ENCODE measurements at places on chromosomes 4 and X.

GRCh38 chr4:80124246-80125211 is 51.5 kb upstream of the ANTXR2 start:
- no peak for DNase-seq

- no peak for DNase-seq
Measured at GRCh38 chr4:151429957-151430570, 21.1 kb downstream of the FHIP1A start.

DNA sequence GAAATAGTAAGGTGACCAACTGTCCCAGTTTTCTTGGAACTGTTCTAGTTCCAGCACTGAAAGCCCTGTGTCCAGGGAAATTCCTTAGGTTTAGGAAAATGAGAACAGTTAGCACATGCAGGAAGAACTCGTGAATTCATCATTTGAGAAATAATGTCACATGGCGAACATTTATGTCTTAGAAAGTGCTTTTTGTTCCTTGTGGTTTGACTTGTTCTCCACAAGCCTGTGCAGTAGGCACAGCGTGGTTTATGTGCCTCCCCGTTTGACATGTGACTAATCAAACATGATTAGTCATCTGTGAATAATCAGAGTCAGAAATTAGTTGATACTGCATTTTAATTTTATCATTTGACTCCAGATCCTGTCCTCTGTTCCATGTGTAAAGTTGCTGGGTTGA is 556.0 kb upstream of the CPEB2 start:
- no peak for DNase-seq

GRCh38 chr4:67634741-67635140 is 66.2 kb downstream of the UBA6 start:
- DNase-seq = no peak

- no peak for DNase-seq
Measured at GRCh38 chr4:30867427-30867826, 147.3 kb downstream of the PCDH7 start.

DNA sequence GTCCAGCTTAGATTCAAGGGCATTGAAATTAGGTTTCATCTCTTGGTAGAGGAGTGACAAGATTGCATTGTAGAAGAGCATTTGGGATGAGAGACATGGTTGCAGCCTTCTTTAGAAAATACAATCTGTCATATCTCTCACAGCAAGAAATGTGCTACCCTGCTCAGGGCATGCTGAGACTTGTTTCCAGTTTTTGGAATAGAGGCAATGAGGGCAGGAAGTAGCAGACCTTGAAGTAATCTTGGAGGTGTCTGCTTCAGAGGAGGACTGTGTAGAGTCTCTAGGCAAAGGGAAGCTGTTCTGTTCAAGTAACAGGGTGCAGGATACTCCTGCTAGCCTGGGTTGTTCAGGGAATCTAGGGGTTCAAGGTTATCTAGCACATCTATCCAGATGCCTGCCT is 116.1 kb upstream of the ZNF827 start:
- no peak for DNase-seq

GRCh38 chrX:21926527-21927278 is 13.8 kb upstream of the SMS start:
- DNase-seq = no peak

DNA sequence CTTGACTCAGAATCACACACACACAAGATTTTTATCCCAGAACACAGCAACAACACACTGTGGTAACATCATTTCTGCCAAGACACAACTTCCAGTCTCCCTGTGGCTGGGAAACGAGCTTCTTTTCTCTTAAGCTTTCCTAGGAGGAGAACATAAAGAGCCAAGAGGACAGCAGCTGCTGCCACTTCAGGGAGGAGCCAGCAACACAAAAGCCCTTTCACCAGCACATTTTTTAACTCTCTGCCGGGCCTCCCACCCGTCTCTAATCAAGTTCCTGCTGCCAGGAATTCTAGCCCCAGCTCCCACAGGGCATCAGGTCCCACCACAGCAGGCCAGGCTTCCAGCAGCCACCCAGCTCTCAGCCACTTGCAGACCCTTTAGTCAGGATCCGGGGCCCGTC is 22.4 kb downstream of the FAT1 start:
- no peak for DNase-seq

DNA sequence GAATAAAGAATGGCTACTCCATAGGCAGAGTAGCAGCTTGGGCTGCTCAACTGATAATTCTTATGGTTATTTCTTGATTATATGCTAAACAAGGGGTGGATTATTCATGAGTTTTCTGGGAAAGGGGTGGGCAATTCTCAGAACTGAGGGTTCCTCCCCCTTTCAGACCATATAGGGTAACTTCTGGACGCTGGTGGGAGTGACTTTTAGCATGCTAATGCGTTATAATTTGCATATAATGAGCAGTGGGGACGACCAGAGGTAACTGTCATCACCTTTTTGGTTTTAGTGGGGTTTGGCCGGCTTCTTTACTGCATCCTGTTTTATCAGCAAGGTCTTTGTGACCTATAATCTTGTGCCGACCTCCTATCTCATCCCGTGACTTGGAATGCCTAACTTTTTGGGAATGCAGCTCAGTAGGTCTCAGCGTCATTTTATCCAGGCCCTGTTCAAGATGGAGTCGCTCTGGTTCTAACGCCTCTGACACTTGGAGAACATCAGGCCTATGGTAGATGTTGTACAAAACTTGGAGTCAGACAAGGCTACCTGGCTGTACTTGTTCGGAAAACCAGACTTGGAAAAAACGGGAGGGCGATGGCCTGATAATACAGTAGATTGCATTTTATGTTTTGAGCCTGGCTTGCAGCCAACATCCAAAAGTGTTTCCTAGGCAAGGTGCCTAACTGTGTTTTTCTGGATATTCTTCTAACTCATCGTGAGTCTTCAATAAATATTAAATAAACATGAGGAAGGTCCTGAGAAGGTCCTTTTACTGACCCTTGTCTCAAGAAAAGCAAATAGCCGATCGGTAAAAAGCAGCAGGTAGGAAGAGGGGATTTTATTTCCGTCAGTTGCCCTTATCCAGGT is 1.8 kb upstream of the TMEM164 start:
- DNase-seq = no peak

- no peak for DNase-seq
Measured at GRCh38 chr4:148735432-148736155, 293.4 kb upstream of the NR3C2 start.

GRCh38 chr4:177010418-177010817 is 217.7 kb upstream of the VEGFC start:
- DNase-seq = no peak

DNA sequence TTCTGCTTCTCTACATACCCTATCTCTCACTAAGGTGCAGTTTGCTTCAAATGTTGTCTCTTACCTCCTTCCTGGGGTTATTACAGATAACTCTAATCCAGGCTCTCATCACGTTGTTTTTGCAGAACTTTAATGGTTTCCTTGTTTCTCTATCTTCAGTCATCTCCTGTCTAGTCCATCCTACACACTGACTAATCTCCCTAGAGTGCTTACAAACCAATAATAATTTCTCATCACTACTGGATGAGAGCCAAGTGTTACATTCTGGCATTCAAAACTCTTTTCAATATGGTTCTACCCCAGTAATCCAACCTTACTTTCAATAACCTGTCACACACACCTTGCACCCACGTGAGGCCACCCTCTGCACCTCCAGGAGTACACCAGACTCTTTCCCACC is 86.1 kb downstream of the SYNPO2 start:
- no peak for DNase-seq

- peak; percentile 3 for DNase-seq
Measured at GRCh38 chrX:47936224-47936939, 67.4 kb downstream of the ZNF182 start.

- no peak for DNase-seq
Measured at GRCh38 chr4:6113641-6114040, 86.7 kb downstream of the JAKMIP1 start.

- no peak for DNase-seq
Measured at GRCh38 chr4:105002278-105002677, 144.4 kb upstream of the TET2 start.

DNA sequence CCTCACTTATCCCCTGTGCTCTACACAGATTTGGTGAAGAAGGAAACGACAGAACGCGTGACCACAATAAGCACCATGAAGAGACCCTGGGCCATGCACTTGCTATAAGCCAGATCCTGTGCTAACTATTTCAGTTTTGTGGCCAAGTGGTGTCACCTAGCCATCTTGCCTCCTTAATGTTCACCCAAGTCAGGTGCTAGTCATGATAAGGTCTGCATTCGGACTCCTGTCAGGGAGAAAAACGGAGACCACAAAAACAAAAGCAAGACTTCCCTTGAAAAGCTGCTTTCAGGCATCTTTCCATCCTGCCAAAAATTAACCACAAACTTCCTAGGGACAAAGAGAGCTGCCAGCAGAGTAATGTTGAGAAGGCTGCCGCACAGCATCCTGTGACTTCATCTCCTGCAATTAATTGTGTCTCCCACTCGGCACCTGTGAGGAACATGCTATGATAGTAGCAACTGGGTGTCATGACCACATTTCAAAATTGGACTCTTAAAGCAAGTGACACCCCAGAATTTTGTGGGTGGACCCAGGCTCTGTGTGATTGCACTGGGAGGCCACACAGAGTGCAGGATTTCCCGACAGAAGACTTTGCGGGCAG is 8.8 kb upstream of the IDS start:
- no peak for DNase-seq

GRCh38 chrX:100980608-100981497 is 11.3 kb downstream of the ARL13A start:
- DNase-seq = no peak

DNA sequence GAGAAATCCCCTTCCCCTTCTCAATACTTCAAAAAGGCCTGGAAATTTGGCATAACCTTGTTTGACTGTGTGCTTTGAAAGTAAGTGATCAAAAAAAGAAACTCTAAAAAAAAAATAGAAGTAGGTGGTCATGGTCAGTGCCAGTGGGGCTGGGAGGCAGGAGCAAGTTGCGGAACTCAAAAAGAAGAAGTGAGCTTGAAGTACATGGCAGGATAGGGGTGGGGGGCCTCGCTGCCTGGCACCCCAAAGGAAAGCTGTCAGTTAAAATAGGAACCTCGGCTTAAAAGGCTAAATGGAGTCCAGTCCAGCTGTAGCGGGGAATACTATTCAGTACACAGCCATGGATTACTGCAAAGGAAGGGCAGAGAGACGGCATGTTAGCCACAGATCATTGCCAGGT is 12.2 kb upstream of the NKRF start:
- no peak for DNase-seq

DNA sequence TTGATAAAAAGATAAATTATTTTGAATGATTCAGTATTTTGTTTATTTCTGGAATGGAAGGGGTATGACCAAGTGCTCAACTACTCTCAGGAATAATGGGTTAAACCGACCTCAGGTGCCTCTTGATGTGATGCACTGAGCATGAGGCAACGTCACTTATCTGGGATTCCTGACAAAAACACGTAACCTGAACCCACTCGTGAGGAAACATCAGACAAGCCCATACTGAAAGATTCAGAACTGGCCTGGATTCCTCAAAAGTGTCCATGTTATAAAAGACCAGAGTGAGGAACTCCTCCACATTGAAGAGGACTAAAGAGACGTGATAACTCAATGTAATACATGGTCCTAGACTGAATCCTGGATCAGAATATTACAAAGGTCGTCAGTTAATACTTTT is 144.0 kb downstream of the FNIP2 start:
- DNase-seq = no peak

DNA sequence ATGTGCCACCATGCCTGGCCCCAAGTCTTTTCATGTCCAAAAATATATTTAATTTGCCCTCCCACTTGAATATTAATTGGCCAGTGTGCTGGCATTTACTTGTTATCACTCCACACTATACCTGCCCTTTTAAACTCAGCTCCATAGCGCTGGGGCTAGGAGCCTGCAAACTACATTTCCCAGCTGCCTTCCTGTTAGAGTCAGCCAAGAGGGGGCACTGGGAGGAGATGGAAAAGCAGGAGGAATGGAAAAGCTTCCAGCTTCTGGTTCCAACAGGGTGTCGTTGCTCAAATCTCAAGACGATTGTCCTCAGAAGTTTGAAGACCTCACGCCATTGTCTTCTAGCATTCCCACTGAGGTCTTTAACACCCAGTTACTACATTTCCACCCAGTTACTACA is 315.5 kb downstream of the BCOR start:
- no peak for DNase-seq

GRCh38 chrX:115018944-115019343 is 1.5 kb upstream of the IL13RA2 start:
- DNase-seq = no peak

DNA sequence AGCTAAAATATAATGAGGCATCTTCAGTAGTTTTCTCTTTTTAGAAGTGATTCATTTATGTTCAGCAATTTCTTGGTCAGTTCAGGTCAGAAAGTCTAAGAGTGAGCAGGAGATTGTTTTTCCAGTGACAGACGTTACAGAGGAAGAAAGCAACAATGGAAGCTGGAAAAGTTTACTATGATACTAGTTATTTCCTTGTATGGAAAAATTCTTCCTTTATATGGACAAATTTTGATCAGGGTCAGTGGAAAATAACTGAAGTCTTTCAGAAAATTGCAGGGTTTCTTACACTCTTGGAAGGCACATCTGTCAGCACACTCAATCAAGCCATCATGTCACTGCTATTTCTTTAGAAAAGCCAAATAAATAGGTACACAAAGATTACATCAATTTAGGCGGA is 1120.7 kb downstream of the FAT4 start:
- DNase-seq = no peak

DNA sequence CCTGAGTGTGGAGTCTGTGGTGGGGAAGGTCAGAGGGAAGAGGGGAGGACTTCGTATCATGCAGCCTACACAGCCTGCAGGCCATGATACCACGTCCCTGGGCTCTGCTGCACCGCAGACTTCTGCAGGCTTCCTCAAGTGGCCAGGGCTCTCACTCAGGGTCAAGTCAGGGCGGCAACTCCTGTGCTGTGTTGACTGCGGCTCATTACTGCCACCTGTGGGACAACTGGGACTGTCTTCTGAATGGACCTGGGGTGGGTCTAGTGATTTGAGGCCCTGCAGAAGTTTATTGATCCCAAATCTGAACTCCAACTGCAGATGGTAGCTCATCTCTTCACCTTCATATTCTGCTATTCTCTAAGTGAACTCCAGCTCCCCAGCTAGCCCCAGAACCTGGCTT is 167.1 kb downstream of the NSUN7 start:
- peak; percentile 34 for DNase-seq

DNA sequence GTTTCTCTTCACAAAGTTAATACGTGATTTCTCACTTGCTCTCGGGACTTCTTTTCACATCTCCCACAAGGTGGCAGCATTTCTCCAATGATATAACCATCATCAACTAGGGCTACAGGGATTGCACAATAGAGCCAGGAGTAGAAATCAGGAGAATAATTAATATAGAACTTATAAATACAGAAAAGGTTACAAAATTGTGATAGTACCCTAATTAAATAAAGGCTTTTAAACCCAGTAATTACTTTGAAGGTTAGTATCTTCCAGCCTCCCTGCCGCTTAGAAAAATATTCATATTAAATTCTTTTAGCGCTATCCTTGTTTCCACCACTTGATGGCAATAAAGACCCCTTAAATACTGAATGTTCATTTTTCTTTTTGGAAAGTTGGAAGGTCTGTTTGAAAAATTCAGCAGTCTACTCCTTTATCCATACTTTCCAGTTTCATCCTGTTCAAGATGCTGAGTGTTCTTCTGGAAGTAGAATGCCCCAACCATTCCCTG is 65.8 kb downstream of the RASGEF1B start:
- DNase-seq = peak; percentile 8
